ENCODE measurements at places on chromosomes 4 and X. TPM values are rescaled to one million over a fixed set of nuclear protein-coding genes. Genes with fewer than 3 reads are reported as not detected.

Gene SLC25A4
- 21.9 TPM for total RNA-seq

Gene ELF4
- total RNA-seq = 10.9 TPM

Gene GAGE10
- not detected for total RNA-seq

Gene CXorf49
- not detected for total RNA-seq

Gene PRRG3
- not detected for total RNA-seq

Gene MAN2B2
- total RNA-seq = 13.4 TPM

Gene PPBP
- total RNA-seq = not detected

Gene TNMD
- not detected for total RNA-seq

Gene NLGN4X
- not detected for total RNA-seq

Gene GUCY1B1
- 2.9 TPM for total RNA-seq

Gene CSN1S1
- total RNA-seq = not detected

Gene LRBA
- total RNA-seq = 51.6 TPM

Gene SORBS2
- under 0.01 TPM for total RNA-seq

Gene NDST4
- not detected for total RNA-seq

Gene FREM3
- not detected for total RNA-seq

Gene GRIA3
- total RNA-seq = not detected

Gene H2BW2
- total RNA-seq = not detected

Gene SGMS2
- 57.5 TPM for total RNA-seq

Gene SSX2
- total RNA-seq = not detected

Gene XPNPEP2
- total RNA-seq = not detected

Gene GAGE12F
- not detected for total RNA-seq

Gene CCKAR
- not detected for total RNA-seq

Gene SLC7A11
- 24.7 TPM for total RNA-seq

Gene AKAP4
- total RNA-seq = not detected

Gene RHOH
- not detected for total RNA-seq

Gene TLR6
- total RNA-seq = 3.9 TPM

Gene NUDT11
- total RNA-seq = 13.8 TPM

Gene SLC39A8
- 0.28 TPM for total RNA-seq

Gene FAM9B
- not detected for total RNA-seq

Gene NSG1
- total RNA-seq = 0.56 TPM

Gene SYTL5
- 0.56 TPM for total RNA-seq

Gene SUPT20HL1
- total RNA-seq = not detected

Gene HSFX3
- not detected for total RNA-seq

Gene C1QTNF7
- 0.28 TPM for total RNA-seq

Gene TCP11X2
- not detected for total RNA-seq

Gene CTAG2
- total RNA-seq = 27.1 TPM

Gene NAA15
- total RNA-seq = 43.4 TPM

Gene CSAG1
- total RNA-seq = not detected

Gene RHOXF2
- not detected for total RNA-seq

Gene AKAP14
- not detected for total RNA-seq

Gene MTMR8
- under 0.01 TPM for total RNA-seq

Gene ANKRD50
- total RNA-seq = 35.3 TPM

Gene AADAT
- 4.7 TPM for total RNA-seq

Gene EVC
- total RNA-seq = 16.8 TPM

Gene FGF5
- total RNA-seq = 18.6 TPM

Gene NAA11
- total RNA-seq = not detected

Gene CSAG3
- total RNA-seq = not detected

Gene SLC16A2
- 5.3 TPM for total RNA-seq

Gene AFF2
- 0.72 TPM for total RNA-seq

Data from IMR-90 (cell line).